ENCODE measurements at places on chromosomes 16 and 17.

- no peak for DNase-seq
Observed at GRCh38 chr16:51326131-51326856, 175.2 kb upstream of the SALL1 start.

DNA sequence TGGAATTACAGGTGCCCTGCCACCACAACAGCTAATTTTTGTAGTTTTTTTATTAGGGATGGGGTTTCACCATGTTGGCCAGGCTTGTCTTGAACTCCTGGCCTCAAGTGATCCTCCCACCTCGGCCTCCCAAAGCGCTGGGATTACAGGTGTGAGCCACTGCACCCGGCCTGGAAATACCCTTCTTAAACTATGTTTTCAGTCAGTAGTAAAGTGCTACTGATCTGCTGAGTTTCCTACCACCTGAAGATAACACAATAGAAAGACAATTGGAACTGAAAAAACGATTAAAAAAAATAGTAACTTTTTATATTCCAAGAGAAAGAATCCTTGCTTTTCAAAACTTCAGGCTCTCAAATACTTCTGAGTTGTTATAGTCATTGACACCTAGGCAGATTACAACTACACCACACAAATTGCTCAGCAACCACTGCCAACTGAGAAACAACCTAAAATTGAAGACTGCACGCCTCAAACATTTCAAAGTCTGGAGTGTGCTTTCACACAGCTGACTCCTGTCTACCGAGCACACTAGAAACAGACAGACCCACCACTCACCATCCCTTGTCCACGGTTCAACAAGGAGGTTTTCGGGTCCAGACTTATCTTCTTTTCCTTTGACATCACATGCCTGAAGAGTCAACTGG, 40.9 kb downstream of the ZZEF1 start:
- DNase-seq: no peak

DNA sequence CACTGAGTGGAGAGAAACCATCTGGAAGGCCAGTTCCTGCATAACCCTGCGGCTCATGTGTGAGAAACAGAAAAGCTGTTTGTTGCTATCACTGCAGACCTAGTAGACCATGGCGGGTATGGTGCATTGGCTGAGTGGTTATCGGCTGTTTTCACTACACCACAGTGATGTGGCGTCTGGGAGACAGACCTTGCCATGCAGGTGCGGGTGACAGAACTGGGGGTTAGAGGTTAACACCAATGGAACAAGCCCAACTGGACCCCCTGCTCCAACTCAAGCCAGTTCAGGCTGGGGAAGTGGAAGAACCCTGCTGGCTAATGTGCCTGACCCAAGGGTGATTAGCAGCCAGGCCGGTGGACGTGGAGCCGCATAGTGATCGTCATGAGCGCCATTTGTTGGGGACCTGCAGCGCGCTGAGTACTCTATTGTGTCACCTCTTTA, 91.9 kb downstream of the IRF8 start:
- DNase-seq: no peak

DNA sequence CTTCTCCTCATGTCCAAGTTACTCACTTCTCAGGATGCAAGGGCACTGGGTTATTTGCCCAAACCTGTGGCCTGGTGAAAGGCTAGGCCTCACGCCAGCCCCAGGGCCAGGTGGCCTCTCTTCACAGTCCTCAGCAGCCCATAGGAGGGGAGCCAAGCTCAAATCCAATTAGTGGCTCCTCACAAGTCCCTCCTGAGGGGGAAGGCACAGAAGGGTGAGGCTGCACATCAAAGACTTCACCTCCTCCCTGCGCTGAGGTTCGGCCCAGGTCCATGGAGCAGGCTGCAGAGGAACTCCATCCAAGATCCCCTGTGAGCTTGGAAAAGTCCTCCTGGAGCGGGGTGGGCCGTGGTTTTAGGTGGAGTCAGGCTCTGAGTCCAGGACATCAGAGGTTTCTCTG, 320.0 kb downstream of the FOXL1 start:
- no peak for DNase-seq

GRCh38 chr17:31841850-31842194, 17.2 kb downstream of the COPRS start:
- DNase-seq: no peak
